ENCODE measurements at places on chromosomes 3 and 15.

GRCh38 chr3:186896875-186897274 is 33.5 kb upstream of the ST6GAL1 start:
- no peak for DNase-seq

- no peak for DNase-seq
Measured at GRCh38 chr3:54882129-54882833, 45.6 kb downstream of the LRTM1 start.

- no peak for DNase-seq
Measured at GRCh38 chr3:155426524-155427230, 133.2 kb upstream of the STRIT1 start.

DNA sequence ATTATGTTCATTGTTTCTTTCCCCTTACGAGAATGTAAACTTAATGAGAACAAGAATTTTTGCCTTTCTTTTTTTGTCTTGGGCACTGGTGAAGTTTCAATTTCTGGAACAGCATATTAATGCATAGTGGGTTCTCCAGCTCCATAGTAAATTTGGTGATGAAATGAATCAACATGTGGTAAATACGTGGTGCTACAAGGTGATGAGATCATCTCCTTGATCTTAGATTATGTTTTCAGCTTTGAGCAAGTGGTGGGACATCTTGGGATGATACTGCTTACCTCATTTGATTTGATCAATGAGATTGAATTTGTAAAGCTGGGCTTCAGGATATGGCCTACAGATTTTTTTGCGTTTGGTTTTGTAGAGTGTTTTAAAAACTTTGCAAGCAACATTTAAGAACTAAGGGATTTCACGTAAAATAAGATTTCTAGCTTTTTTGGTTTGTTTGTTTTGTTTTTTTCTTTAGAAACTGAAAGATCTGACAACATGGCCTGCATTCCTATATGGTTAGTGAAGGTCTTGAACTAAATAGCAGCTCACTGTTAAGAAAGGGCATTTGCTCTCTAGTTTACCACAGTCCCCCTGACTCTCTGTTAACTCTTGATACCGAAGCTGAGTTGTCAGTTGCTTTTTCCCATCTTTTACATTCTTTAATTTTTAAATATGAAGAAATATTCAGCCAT is 45.6 kb downstream of the FNDC3B start:
- no peak for DNase-seq

DNA sequence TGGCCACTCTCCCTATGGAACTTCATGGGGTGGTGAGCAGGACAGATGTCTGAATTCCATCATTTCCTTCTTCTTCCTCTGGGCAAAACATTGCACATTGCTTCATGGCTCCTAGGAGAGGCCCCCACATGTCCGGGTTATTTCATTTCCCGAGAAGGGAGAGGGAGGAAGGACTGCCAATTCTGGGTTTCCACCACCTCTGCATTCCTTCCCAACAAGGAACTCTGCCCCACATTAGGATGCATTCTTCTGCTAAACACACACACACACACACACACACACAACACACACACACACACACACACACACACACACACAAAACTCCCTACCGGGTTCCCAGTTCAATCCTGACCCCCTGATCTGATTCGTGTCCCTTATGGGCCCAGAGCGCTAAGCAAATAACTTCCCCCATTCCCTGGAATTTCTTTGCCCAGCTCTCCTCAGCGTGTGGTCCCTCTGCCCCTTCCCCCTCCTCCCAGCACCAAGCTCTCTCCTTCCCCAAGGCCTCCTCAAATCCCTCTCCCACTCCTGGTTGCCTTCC is 1.9 kb downstream of the RHO start:
- no peak for DNase-seq

DNA sequence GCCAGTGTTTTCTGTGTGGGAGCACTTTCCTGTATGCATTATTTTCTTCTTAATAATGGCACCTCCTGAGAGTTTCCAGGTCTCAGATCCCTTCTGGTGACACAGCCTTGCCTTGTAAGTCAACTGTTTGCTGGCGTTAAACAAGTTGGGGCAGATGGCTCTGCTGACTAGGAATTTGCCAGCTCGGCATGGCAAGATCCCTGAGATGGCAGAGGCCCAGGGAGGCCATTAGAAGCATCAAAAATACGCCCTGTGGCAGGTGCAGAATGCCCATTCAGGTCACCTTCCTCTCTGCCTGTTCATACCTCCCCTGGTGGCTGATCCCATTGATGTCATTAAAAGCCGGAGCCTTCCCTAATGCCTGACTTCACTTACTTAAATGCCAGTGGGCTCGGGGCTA is 320.9 kb upstream of the CTDSPL start:
- no peak for DNase-seq

- DNase-seq, result no peak
Measured at GRCh38 chr15:86317384-86317740, 237.7 kb downstream of the AGBL1 start.

DNA sequence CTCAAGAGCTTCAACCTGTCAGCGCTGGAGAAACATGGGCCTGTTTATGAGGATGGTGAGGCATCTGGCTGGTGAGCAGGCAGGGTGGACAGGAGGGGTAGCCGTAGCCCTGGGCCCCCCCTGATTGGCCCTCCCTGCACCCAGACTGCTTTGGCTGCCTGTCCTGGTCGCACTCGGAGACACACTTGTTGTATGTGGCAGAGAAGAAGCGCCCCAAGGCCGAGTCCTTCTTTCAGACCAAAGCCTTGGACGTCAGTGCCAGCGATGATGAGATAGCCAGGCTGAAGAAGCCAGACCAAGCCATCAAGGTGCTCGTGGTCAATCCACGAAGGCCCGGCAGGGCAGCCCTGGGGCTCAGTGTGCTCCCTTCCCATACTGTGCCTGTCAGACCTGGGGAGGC is 1.8 kb downstream of the APEH start:
- no peak for DNase-seq

- DNase-seq, result peak; percentile 15
Measured at GRCh38 chr3:23442598-23443383, 239.7 kb downstream of the UBE2E2 start.

GRCh38 chr3:127698691-127699415 is 26.1 kb downstream of the ABTB1 start:
- no peak for DNase-seq

DNA sequence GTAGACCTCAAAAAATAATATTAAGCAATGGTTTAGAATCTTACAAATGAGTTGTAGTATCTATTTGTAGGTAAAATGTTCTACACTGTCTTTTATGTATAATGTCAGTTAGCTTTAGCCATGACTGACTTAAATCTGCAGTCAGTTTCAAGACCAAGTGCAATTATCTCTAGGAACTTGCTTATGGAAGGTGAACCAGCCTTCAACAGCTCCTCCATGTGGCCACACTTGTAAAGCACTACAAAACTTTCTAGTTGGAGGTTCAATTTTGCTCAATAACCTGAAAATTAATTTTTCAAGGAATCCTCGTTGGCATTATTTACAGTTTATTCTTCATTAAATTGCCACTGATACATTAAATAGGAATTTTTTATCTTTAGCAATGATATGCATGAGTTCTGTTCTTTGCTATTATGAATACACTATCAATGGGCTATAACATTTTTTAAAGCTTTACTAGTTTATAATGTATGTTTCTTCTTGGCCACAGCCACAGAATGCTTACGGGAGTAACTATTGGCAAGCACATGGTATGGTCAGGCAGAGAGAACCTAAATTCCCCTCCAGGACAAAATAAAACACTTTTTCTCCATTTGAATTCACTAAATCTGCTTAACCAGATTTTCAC is 315.3 kb upstream of the UBE2E2 start:
- no peak for DNase-seq

DNA sequence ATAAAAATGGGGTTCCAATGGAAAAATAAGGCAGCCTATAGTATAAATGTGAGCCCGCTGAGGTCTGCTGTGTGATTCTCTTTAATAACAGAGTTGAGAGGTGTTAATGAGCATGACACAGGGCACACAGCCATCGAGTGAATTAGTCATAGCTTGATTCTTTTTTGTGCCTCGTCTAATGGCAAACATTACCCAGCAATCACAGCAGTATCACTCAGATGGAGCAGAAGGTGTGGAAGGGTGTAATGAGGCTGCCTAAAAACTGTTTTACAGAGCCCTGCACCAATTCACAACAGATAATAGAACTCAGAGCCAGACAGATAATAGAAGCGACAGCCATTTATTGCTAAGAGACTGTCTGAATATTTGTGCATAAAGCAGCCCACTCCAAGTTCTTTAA is 178.6 kb upstream of the TPRG1 start:
- no peak for DNase-seq

DNA sequence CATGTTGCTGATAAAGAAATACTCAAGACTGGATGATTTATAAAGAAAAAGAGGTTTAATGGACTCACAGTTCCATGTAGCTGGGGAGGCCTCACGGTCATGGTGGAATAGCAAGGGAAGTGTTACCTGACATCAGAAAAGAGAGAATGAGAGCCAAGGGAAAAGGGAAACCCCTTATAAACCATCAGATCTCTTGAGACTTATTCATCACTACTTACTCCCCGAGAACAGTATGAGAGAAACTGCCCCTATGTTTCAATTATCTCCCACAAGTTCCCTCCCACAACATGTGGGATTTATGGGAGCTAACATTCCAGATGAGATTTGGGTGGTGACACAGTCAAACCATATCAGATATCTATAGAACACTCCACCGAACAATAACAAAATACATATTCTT is 904.6 kb downstream of the PDCD6IP start:
- DNase-seq, result no peak

GRCh38 chr3:6716420-6716819 is 144.5 kb upstream of the GRM7 start:
- DNase-seq, result no peak

- no peak for DNase-seq
Measured at GRCh38 chr3:67215690-67216089, 217.6 kb downstream of the KBTBD8 start.

GRCh38 chr15:86773736-86774135 is 694.1 kb downstream of the AGBL1 start:
- DNase-seq, result no peak

GRCh38 chr3:23948761-23949160 is 3.7 kb downstream of the NR1D2 start:
- no peak for DNase-seq

GRCh38 chr15:57189466-57189865 is 186.8 kb upstream of the CGNL1 start:
- DNase-seq, result no peak

- no peak for DNase-seq
Measured at GRCh38 chr3:19901337-19901736, 32.7 kb downstream of the EFHB start.

- no peak for DNase-seq
Measured at GRCh38 chr3:193890016-193890897, 245.7 kb upstream of the HES1 start.

- no peak for DNase-seq
Measured at GRCh38 chr3:12312010-12312409, 23.1 kb downstream of the PPARG start.

DNA sequence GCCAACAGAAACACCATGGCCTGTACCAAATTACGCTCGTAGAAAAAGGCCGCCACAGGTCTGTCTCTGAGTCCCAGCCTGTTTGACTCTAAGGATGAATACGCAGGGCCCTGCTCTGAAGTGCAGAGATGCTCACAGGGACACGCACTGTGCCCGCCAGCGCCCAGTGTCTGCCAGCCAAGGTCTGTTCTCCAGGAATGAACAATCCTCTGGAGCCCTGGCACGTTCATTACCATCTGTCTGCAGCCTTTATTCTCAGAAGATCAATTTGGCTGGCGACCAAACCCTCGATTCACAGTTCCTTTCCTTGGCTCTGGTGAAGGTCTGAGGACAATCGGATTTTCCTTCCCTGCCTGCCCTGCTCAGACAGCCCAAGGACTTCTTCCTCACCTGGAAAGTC is 66.3 kb downstream of the NIPA2 start:
- no peak for DNase-seq

DNA sequence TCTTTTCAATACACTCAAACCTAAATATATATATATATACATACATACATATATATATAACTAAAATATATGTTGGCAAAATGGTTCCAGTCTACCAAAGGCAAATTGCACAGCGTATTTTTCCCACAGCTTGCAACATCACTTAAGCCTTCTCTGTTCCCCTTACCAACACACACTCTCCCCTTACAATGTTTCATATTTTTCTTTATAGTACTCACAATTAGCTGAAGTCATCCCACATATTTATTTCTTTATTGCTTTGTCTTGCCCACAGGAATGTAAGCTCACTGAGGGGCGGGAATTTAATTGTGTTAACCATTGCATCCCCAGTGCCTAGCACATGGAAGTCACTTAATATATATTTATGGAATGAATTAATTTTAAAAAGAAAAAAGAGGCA is 288.3 kb downstream of the ULK4 start:
- DNase-seq, result no peak

DNA sequence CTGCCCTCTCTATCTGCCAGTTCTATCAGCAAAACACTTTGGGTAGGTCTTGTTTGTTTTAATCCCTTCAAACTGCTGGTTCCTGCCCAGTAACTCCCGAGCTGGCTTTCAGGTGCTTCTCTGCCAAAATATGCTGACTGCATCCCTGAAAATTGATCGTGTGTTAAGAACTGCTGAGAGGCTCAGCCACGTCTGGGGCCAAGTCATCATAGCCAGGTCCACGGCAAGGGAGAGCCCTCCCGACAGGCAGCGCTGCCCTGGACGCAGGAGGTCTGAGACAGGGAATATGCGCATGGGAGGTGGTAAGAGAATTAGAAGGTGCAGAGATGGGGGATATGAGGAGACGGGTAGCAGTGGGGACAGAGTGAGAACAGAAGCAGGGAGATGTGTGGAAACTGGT is 179.7 kb upstream of the TOPAZ1 start:
- DNase-seq, result no peak

DNA sequence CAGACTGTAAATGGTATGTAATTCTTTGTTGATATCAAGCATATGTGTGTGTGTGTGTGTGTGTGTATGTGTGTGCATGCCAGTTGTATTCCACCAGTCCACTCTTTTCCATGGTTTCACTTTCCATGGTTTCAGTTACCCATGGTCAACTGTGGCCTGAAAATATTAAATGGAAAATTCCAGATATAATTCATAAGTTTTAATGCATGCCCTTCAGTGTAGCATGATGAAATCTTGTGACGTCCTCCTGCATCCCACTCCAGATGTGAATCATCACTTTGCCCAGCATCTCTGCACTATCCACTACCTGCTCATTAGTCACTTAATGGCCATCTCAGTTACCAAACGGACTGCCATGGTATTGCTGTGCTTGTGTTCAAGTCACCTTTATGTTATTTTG is 215.9 kb downstream of the GBE1 start:
- DNase-seq, result no peak

DNA sequence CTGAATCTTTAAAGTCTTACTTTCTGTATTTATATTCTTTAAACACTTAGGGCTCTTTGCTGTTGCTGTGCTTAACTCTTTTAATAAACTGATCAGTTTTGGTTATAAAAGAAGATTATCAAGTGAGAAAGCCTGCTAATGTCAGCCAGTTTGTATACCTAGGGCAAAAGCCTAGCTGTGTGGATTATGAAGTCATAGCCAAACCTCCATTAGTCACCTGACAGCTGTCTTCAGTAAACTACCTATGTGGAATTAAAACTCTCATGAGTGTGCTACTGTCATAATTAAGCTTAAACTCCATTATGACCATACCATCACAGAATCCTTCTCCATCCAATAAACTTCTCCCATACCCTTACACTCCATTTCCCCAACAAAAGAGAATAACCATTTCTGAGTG is 762.7 kb downstream of the NTRK3 start:
- no peak for DNase-seq

GRCh38 chr15:95826412-95827195 is 503.9 kb upstream of the NR2F2 start:
- DNase-seq, result no peak

All from CD4-positive, alpha-beta T cell treated with Interleukin-15 for 4 hours (primary cell).